GM03348 (cell line): ENCODE measurements at places on chromosomes 1 and 21.

- no peak for DNase-seq
Observed at GRCh38 chr1:20469406-20470076, 16.5 kb downstream of the CAMK2N1 start.

DNA sequence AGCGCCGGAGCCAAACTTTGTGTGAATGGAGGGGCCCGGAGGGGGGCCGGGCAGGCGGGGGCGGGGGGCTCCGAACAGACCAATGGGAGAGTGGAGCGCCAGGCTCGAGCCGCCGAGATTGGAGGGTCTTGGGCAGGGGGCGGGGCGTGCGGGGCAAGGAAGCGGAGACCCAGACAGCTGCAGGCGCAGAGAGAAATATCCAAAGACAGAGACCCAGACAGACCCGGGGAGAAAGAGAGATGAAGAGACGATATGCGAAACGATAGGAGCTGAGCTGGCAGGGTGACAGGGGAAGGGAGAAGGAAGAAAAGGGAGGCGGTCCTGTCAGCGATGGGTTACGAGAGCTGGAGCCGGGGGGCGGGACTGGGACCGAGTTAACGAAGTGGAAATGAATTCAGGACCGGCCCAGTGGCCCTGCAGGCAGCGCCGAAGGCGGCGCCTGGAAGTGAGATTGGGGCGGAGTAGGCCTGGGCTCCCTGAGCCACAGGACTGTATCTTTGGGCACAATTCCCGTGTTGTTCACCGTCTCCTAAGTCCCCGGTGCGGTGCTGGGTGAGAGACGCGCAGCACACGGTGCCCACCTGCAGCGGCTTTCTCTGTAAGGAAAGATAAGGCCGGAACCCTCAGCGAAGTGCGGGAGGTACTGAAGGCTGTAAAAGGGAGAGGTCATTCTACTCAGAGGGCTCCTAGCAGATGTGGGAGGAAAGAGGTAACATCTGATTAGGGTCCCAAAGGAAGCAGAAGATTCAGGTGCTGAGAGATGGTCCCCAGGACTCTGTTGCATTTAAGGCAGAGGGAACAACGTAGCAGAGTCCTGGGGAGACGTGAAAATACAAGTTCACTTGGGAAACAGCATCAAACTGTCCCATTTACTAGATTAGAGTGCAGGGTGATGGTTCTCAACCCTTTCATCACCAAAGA lies 543 bp upstream of the KCNJ10 start:
- peak; percentile 88 for DNase-seq

- DNase-seq: peak; percentile 35
Observed at GRCh38 chr1:99590578-99591209, 55.2 kb upstream of the PALMD start.

GRCh38 chr1:54163051-54163450 lies 10.3 kb upstream of the CDCP2 start:
- DNase-seq: no peak

GRCh38 chr1:208951908-208952307 lies 631.6 kb upstream of the CAMK1G start:
- no peak for DNase-seq

- DNase-seq: no peak
Observed at GRCh38 chr1:95384567-95384966, 150.6 kb downstream of the RWDD3 start.
